ENCODE measurements at places on chromosomes 4 and X.

- no peak for DNase-seq
These were observed 2.4 kb downstream of the ZNF41 start for GRCh38 chrX:47480576-47480975.

DNA sequence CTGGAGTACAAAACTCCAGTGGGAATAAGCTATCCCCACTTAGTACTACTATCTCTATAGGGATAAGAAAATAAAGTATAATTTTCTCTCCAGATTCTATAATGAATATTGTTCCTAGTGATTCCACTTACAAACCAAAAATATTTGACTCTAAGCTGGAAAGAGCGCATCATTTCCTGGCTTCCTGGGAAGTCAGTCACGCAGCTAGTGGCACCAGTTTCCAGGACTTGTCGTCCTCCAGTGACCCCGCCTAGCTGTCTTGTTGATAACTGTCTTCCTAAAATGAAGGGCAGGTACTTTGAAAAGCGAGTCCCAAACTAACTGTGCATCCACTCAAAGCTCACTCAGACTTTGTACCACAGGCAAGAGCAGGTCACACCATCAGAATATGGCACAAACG is 39.3 kb downstream of the LNX1 start:
- DNase-seq: no peak

- DNase-seq: no peak
These were observed 73.3 kb upstream of the ZDHHC15 start for GRCh38 chrX:75596178-75596577.

GRCh38 chr4:76429636-76430035 is 5.4 kb upstream of the SHROOM3 start:
- no peak for DNase-seq

- no peak for DNase-seq
These were observed 424.5 kb upstream of the PCDH7 start for GRCh38 chr4:30295652-30296051.

DNA sequence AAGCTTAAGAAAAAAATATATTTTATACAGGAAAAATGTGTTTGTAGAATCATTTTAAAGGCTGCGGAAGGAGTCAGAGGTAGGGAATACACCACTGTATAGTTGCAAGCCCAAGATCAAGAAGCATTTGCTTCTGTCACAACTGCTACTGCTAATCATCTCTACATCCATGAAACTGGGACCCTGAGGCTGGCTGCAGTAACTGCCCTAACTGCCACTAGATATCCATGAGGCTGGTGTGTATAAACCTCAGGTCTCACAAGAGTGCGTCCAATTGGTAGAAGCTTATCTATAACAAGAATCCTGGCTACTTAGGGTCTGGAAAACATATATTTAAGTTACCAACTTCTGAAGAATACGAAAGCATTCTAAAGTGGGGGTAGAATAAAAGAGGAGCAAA is 69.1 kb downstream of the RXFP1 start:
- DNase-seq: no peak

GRCh38 chr4:167419468-167420140 is 185.3 kb upstream of the SPOCK3 start:
- no peak for DNase-seq

GRCh38 chr4:161167539-161167938 is 996.3 kb downstream of the FSTL5 start:
- DNase-seq: no peak

- DNase-seq: no peak
These were observed 305.7 kb downstream of the PDHA2 start for GRCh38 chr4:96145601-96146000.
